ENCODE measurements at places on chromosomes 12 and 14.

DNA sequence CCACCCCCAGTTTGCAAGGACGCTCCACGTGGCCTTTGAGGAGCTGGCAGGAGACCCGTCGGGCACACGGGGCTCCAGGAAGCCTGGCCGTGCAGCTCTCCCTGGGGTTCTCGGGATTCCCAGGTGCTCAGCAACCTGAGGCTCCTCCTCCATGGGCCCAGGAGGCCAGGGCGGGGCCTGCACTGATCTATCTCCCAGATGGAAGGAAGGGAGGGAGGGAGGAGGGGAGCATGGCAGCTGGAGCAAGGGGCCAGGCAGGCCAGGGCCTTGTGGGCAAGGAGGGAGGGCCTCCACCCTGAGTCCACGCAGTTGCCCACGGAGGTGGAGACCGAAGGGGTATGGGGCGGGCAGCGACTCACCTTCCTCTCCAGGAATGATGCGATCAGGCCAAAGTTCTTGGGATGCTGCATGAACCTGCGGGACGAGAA lies 127.3 kb downstream of the RFLNA start:
- H3K27me3 ChIP-seq: no peaks in the 10 kb centered on the region
- no peak overlapping the region for H3K4me3 ChIP-seq
- DNase-seq: no peak
- no peak overlapping the region for H3K27ac ChIP-seq

- no peak for DNase-seq
- H3K27me3 ChIP-seq: no peaks in the 10 kb centered on the region
- no peaks in the 10 kb centered on the region for H3K4me1 ChIP-seq
- no peak overlapping the region for H3K27ac ChIP-seq
- no peaks in the 10 kb centered on the region for H3K36me3 ChIP-seq
- H3K4me3 ChIP-seq: no peak overlapping the region
Measured at GRCh38 chr14:58844544-58844943, 206.8 kb downstream of the DACT1 start.

DNA sequence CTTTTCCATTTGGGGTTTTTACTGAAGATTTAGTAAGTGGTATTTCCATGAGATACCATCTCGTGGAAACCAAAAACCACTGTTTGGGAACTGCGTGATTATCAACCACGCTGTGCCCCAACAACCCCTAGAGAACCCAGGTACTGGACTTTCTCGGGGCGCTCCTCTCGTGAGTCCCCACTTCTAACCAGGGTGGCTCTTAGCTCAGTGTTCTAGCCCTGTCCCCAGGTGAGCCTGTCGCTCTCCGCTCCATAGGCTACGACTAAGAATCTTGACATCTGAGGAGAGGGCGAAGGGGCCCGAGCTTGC lies 686 bp downstream of the MCRS1 start:
- no peak for DNase-seq
- H3K4me3 ChIP-seq: peak overlapping the region; percentile 67
- peaks cover 49% of the 10 kb centered on the region for H3K4me1 ChIP-seq
- H3K27ac ChIP-seq: peak overlapping the region; percentile 94

DNA sequence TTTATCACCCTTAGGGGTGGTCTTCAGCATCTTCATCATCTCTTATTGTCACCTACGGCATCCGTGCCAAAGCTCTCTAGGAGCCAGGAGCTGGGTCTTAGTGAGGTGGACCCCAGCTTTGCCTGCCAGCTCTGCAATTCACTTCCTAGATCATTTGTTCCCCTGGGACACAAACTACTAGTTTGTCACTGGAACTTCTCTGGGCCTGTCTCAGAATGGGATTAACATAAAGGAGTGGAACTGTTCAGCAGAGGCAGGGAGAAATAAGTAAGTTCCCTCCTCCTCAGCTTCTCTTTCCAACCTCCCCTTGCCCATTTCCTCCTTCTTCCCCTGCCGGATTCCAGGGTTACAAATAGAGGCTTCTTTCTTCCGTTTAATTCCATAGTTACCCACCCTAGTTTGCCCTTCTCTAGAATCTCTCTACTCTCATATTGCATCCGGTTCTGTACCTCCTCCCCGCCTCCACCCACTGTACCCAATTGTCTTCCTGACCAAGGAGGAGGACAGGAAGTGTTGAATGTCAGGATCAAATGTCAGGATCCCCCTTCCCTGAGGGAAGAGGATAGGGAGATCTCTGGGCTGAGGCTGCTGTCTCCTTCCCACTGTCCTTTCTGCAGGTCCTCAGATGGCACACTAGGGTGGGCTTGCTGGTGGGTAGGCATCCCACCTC lies 25.0 kb downstream of the LARP4 start:
- no peak for DNase-seq
- H3K4me3 ChIP-seq: no peak overlapping the region
- no peak overlapping the region for H3K27ac ChIP-seq
- H3K27me3 ChIP-seq: no peaks in the 10 kb centered on the region
- no peaks in the 10 kb centered on the region for H3K4me1 ChIP-seq
- peaks cover 34% of the 10 kb centered on the region for H3K36me3 ChIP-seq

DNA sequence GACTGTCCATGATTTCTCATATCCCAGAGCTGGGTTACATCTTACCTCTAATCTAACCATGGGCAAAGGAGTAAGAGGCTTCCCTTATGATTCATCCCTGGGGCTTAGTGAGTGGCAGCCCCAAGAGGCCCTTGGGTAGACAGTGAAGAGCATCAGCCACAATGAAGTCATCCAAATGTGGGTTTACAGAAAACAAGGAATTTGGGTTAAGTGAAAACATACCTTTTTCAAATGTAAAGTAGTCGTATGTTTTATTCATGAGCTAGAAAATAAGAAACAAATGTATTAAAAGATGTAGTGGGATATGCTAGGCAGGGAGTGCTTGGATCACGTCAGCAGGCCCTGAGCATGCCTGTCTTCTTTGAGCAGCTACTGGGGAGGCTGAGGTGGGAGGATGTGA lies 54.0 kb upstream of the ELK3 start:
- peaks cover 24% of the 10 kb centered on the region for H3K4me1 ChIP-seq
- H3K4me3 ChIP-seq: no peak overlapping the region
- H3K27ac ChIP-seq: no peak overlapping the region
- no peak for DNase-seq
- no peaks in the 10 kb centered on the region for H3K27me3 ChIP-seq

DNA sequence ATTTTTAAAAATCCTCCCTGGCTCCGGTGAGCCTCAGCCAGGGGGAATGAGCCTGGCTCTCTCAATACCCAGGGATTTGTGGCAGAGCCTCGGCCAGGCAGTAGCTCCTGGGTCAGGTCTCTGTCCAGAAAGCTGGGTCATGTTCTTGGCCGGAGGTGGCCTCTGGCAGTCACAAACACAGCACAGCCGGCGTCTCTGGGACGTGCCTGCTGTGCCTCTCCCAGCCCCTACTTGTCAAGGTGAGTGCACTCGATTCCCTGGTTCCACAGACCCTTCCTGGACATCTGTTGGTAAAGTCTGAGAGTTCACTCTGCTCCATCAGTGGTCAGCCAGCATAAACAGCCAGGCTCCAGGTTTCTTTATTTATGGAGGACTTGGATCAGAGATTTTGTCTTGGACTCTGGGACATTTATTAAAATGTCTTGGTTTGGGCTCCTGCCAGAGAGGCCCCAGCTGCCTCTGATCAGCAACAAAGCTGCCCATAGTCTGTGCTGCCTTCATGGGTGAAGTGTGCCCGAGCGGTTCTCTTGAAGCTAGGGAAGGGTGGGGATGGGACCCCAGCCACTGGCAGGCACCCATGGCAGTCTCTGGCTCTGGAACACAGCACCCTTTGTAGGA lies 56.7 kb downstream of the DGLUCY start:
- no peak overlapping the region for H3K27ac ChIP-seq
- no peak for DNase-seq

DNA sequence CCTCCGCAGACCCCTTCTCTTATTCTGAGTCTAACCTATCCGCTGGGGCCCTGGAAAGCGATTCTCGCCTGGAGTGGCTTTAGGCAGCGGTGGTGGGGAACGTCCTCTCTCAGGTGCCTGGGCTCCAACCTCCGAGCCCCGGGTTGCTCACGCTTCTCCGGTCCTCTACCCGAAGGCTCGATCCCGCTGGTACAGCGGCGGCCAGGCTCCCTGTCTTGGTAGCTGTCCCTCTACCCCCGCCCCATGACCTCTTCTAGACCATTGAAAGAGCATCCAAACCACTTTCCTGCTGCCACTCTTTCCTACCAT lies 505 bp upstream of the HEBP1 start:
- peak overlapping the region; percentile 45 for H3K27ac ChIP-seq
- no peaks in the 10 kb centered on the region for H3K36me3 ChIP-seq
- peak overlapping the region; percentile 95 for H3K4me3 ChIP-seq
- H3K27me3 ChIP-seq: no peaks in the 10 kb centered on the region
- no peak for DNase-seq

DNA sequence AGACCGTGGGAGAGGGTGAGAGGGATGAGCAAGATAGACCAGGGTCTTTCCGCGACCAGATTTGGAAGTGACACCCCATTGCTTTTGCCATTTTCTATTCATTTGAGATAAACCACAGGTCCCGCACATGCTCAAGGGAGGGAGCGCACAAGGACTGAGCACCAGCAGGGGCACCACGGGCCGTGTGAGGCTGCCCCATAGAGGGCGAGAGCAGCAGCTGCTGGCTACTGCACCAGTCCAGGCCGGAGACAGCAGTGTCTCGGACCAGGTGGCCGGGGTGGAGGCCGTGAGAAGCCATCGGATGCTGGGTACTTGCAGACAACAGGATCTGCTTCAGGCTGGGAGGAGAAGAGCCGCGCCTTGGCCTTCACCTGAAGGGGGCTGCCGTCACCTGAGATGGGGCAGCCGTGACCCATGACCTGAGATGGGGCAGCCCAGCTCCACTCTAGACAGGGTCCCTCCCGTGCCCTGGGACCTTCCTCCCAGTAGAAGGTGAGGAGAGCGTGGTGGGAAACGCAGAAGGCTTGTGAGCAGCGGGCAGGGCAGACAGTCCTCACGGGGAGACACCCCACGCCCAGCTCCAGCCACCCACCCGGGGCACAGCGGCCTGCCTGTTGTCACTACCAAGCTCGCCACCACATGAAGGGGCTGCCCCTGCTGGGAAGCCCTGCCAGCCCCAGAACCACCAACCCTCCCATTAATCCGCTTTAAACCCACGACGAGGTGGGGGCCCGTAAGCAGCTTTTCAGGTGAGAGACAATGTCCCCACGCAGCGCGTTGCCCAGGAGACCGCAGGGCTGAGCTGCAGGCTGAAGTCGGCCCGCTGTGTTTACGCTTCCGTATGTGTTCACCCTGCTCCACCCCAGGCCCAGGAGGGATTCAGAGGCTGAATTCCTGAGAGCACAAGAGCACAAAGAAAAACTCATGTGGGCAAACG lies 61.7 kb upstream of the FBRSL1 start:
- no peak overlapping the region for H3K27ac ChIP-seq
- no peaks in the 10 kb centered on the region for H3K27me3 ChIP-seq
- no peak overlapping the region for H3K4me3 ChIP-seq
- H3K36me3 ChIP-seq: no peaks in the 10 kb centered on the region
- peaks cover 52% of the 10 kb centered on the region for H3K4me1 ChIP-seq
- no peak for DNase-seq

DNA sequence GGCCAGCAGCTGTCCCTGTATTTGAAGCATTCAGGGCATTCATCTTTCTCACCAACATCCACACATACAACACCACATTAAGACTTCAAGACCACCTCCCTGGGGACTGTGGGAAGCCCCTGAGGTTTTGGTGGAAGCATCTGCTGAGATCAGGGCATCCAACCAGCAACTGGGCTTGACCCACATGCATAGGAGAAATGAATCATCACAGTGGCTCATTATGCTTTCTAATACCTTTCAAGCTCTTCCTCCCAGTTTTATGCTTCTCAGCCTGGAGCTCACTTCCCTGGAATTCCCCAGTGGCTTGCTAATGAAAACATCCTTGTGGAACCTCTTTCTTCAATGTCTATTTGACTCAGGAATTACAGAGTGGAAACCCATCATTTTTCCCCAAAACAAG lies 21.4 kb upstream of the CMKLR1 start:
- H3K27ac ChIP-seq: no peak overlapping the region
- peaks cover under 1% of the 10 kb centered on the region for H3K27me3 ChIP-seq
- no peak for DNase-seq
- no peaks in the 10 kb centered on the region for H3K4me1 ChIP-seq
- no peak overlapping the region for H3K4me3 ChIP-seq
- no peaks in the 10 kb centered on the region for H3K36me3 ChIP-seq

DNA sequence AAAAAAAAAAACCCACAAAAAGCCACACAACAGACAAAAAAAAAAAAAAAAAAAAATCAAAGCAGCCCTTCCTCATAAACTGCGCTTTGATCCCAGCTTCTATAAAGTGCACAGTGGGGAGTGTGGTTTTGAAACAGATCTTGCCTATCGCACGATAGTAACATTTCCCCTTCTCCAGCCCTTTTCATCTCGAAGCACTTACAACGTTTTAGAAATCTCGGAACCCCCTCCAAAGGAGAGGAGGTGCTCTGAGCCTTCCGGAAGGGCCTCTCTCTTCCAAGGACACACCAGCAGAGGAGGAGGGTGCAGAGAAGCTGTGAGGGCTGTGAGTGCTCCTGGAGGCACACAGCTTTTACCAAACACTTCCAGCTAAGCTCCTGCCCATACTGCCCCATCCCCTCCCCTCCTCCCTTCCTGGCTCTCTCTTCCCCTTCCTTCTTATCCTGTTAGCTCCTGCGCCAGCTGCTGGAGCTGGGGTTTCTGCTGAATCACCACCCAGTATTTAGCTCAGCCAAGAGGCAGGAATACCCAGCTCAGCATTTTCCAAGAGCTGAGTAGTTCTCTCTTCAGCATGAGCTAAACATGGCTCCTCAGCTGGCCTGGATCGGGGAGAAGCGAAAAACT lies 28.4 kb downstream of the SLC7A8 start:
- no peaks in the 10 kb centered on the region for H3K36me3 ChIP-seq
- no peak overlapping the region for H3K4me3 ChIP-seq
- peaks cover 24% of the 10 kb centered on the region for H3K4me1 ChIP-seq
- DNase-seq: no peak

DNA sequence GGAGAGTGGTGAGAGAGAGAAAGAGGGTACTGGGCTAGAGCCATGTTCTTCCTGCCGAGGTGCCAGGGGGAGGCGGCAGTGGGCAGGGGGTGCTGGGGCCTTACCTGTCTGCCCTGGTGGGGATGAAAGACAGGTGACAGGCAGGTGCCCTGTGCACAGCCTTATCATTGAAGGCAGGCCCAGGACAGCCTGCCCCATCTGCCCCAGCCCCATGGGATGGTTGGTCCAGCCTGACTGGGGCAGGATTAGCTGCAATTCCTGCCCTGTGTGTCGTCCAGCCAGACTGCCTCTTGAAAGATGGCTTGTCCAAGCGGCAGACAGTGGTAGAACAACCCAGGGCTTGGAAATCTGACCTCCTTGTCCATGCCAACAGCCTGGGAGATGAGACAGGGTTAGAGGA lies 67.2 kb downstream of the TSPAN11 start:
- no peaks in the 10 kb centered on the region for H3K27me3 ChIP-seq
- DNase-seq: no peak
- no peaks in the 10 kb centered on the region for H3K36me3 ChIP-seq
- no peak overlapping the region for H3K4me3 ChIP-seq
- H3K27ac ChIP-seq: no peak overlapping the region

GRCh38 chr12:95201056-95201670 lies 16.1 kb downstream of the FGD6 start:
- no peak overlapping the region for H3K27ac ChIP-seq
- no peaks in the 10 kb centered on the region for H3K27me3 ChIP-seq
- H3K36me3 ChIP-seq: no peaks in the 10 kb centered on the region
- H3K4me1 ChIP-seq: no peaks in the 10 kb centered on the region
- H3K4me3 ChIP-seq: no peak overlapping the region

GRCh38 chr12:66131067-66131688 lies 628 bp upstream of the LLPH start:
- DNase-seq: no peak
- H3K27me3 ChIP-seq: no peaks in the 10 kb centered on the region
- peak overlapping the region; percentile 96 for H3K4me3 ChIP-seq
